ENCODE measurements at places on chromosomes 3 and 15.

- no peak for DNase-seq
Observed at GRCh38 chr15:92579486-92579885, 76.1 kb downstream of the FAM174B start.

DNA sequence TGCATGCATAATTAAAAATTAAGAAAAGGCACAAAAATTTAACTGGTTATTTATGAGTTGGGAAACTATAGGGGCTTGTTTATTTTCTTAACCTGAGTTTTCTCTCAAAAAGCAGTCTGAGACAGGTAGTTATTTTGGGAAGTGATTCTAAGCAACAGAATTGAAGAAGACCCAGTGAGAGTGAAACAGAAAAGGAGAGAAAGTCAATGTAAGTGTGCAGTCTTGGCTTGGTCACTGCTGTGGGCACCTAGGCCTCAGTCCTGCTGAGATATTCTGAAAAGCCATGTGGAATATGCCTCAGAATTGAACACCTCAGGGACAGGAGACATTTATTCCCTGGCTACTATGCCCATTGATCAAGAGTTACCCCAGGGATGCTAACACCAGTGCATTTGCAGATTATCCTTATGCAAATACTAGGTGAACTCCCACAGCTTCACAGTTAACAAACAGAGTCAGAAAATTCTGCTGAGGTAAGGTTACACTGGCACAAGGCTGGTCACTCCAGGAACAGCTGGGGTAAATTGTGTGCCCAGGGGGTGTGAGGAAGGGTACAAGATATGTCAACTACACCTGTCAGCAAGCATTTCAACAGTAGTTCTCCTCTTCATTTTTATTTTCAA is 222.7 kb downstream of the EFHB start:
- no peak for DNase-seq

DNA sequence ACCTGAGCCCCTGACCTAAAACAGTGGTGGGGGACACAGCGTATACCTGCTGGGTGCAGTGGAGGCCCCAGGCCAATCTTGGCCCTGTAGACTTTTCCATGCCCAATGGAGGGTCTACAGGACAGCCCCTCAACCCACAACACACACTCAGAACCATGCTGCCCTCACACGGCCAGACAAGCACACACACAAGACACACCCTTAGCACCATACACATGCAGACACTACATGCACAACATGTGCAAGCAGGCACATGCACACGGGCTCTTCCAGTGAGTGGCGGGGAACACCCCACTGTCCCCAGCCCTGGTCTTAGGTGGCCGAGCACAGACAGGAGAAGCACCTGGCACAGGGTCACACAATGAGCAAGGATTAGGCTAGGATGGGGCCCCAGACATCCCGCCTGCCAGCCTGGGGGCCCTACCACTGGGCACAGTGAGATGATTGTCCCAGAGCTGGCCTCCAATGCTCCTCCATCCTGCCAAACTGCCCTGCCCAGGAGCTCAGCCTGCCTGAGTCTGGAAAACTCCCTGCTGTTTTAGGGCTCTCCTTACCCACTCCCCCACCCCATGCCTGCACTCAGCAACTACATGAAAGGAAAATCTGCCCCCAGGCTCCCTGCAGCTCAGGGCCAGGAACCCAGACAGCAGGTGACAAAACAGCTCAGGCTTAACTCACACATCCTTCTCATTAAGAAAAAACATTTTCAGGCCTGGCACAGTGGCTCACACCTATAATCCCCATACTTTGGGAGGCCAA is 15.8 kb downstream of the IQSEC1 start:
- DNase-seq, result peak; percentile 39

DNA sequence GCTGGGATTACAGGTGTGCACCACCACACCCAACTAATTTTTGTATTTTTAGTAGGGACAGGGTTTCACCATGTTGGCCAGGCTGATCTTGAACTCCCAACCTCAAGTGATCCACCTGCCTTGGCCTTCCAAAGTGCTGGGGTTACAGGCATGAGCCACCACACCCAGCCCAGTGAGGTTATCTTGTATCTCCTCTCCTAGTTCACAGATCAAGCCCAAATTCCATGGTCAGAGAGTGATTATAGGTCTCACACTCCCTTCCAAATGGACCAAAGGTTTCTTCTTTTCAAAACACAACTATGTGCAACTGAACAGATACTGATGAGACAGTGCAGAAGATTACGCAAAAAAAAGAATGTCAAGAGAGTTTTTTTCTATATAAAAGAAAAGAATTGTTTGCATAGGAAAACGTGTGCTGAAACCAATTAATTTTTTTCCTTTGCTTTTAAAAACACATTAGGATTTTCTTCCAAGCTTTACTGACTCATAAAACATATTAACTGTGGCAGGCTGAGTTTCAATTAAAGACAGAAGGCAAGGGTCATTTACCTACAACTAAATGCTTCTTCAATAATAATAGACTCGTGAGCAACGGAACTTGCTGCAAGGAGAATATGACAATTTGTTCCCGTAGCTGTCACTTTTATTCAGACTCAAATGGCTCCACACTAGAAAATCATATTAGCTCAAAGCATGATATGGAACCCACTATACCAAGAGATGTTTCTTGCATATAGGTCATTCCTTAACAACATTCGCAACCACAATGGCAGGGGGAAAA is 30.4 kb upstream of the THUMPD3 start:
- DNase-seq, result no peak

DNA sequence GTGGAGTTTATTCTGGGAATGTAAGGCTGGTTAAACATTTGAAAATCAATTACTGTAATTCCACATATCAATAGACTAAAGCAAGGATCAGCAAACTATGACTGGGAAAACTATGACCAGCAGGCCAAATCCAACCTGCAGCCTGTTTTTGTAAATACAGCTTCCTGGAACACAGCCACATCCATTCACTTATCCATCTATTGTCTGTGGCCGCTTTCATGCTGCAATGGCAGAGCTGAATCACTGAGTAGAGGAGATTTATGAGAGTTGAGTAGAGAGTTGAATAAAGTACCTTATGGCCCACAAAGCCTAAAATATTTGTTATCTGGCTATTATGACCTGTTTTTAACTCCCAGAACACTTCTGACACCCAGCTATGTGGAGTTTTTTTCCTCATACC is 12.2 kb downstream of the MYLK start:
- no peak for DNase-seq

GRCh38 chr3:45126730-45127129 is 19.4 kb downstream of the CDCP1 start:
- DNase-seq, result no peak

Data from C1 segment of cervical spinal cord (tissue), 14 donors.